Activated CD4-positive, alpha-beta T cell treated with anti-CD3 and anti-CD28 coated beads, Interleukin-2, amount 50 U/mL, for 4 hours (primary cell): ENCODE measurements at places on chromosomes 6 and 20.

DNA sequence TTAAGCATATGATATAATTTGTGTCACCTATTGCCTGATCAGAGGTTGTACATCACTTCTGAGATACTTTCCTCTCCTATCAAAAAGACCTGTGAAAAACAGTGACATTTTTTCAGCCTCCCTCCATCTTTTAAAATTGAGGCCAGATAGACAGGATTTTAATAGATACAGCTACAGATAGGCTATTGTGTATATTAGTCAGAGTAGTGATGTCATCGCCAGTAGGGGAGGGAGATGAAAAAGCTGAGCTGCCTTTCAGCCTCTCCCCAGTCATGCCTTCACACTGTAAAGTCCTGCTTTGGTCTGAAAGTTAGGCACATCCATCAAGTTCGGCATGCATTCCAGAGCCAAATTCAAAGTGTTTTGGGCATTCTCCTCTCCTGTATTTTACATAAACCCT is 7.9 kb upstream of the PABPC1L start:
- no peak for DNase-seq

DNA sequence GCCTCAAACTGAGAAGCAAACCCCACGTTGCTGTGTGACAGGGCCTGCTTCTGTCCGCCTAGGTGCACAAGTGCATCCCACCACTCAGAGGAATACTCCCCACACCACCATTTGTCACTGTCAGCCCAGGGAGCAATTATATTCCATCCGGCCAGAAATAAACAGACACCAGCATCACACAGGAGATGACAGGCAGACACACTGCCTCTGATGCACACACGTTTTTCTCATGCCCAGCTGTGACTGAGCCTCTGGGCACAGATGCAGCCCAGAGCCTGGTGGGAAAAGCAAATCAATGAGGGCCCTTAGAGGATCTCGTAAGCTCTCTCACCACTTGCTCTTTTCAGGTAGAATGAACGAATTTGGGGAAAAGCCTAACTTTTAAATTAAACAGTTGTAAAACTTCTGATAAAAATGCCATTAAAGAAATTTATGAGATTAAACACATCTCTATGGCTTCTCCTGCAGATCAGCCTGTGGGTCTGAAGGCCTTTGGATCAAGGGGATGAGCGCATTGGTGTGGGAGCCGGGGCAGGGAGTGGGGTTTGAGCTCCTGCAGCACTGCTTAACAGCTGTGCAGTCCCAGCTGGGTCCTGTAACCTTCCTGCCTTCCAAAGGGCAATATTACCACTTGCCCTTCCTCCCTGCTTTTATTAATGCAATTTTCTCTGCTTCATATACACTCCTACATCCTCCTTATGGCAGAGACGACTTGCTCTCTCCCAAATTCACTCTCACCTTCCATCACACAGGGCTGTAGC is 624.3 kb downstream of the PTPRT start:
- DNase-seq: no peak

- no peak for DNase-seq
Observed at GRCh38 chr6:81790034-81790433, 37.6 kb upstream of the TENT5A start.

- DNase-seq: no peak
Observed at GRCh38 chr6:166957805-166958076, 1.4 kb upstream of the RNASET2 start.

DNA sequence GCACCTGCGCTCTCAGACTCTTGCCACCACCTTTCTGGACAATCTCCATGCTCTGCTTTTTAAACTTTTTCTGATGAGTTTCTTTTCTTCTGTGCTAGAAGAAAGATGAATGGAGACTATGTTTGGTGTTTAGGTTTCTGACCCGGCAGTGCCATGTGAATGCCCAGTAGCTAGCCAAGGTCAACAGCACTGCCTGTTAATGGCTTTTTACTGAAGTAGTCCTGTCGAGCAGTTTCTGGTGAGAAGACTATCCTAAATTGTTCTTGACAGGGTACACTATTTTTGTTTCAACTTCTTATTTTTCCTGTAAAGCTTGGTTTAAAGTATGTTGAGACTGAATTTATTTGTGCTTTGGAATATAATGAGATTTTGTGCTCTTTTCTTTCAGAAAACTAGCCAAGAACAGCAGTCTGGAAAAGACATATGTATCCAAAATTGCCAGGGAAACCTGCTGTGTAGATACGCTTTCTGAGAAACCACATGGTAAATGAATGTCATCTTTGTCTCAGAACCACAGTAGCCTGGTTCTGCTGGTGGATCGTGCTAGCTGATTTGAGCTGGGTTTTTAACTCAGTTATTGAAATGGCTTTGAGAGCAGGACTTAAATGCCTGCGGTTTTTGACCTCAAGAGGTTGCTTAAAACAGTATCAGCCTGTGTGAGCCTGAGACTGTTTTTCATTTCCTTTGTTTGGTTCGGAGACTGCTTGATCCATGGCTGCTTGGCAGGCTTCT is 48.1 kb downstream of the KCNS1 start:
- DNase-seq: no peak

- no peak for DNase-seq
Observed at GRCh38 chr6:12241493-12242175, 48.5 kb upstream of the EDN1 start.

DNA sequence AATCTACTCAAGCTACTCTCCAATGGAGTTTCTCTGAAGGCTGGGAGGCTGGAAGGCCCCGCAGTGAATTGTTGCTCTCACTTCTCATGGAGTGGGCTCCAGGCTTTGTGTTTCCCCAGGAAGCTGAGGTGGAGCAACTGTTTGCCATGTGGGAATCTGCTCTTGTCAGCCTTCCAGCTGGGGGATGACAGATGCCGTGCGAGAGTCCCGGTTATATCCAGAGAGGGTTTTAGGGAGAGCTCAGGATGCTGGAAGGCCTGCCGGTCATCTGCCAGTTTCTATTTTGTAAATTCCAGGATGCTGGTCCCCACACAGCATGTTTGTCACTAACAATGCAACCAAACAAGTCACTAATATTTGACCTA is 98.2 kb upstream of the NAA20 start:
- no peak for DNase-seq

GRCh38 chr6:125558241-125558843 is 191.1 kb upstream of the HEY2 start:
- DNase-seq: no peak

- no peak for DNase-seq
Observed at GRCh38 chr20:17276101-17276500, 49.3 kb downstream of the PCSK2 start.

DNA sequence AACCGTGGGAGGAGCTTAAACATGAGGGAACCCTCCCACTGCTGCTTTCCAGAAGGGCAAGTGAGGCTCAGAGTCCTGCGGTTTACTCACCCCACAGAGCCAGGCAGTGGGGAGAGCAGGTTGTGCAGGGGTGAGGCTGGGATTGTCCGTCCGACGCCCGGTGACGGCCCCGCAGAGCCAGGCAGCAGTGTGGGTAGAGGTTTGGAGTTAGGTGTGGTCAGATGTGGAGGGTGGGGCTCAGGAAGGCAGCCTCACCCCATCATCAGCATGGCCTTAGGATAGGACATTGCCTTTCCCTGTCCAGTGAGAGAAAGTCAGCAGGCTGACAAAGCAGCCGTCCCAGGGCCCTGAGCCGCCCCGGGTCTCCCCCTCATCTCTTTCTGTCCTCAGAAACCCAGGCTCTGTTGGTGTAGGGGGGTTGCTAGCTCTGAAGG is 234.6 kb downstream of the DLL1 start:
- no peak for DNase-seq

DNA sequence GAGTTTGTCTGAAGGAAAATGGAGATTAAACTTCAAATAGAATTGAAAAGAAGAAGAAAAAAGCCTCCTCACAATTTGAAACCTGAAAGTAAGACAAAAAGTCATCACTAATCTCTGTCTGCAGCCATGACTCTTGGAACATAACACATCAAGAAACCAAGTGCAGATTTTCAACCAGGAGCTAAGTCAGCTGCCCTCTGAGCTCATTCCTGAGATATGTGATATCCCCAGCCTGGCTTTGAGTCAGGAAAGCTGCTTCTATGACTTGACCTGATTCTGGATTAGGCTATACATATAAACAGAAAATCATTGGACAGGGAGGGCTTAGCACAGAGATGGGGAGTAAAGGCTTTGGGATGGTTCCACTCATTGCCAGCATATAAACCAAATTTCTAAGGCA is 891.4 kb downstream of the TFAP2A start:
- no peak for DNase-seq
